Panc1 (cell line): ENCODE measurements at places on chromosomes 3 and 15.

DNA sequence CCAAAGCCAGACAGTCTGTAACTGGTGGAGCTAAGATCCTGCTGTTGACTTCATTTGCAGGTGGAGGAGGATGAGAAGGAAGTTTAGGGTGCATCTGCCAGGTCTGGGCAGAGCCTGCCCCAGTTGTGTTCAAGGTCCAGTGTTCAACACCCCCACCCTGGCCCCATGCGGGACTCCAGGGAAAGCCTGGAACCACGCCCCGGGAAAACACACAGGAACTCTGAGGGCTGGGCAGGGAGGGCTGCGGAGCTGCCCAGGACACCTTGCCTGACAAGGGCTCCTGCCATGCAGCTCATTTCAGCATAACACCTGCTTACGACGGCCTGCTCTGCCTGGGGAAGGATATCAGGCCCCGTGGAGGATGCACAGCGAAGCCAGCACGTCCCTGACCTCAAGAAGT, 286.3 kb downstream of the XXYLT1 start:
- DNase-seq, result no peak

DNA sequence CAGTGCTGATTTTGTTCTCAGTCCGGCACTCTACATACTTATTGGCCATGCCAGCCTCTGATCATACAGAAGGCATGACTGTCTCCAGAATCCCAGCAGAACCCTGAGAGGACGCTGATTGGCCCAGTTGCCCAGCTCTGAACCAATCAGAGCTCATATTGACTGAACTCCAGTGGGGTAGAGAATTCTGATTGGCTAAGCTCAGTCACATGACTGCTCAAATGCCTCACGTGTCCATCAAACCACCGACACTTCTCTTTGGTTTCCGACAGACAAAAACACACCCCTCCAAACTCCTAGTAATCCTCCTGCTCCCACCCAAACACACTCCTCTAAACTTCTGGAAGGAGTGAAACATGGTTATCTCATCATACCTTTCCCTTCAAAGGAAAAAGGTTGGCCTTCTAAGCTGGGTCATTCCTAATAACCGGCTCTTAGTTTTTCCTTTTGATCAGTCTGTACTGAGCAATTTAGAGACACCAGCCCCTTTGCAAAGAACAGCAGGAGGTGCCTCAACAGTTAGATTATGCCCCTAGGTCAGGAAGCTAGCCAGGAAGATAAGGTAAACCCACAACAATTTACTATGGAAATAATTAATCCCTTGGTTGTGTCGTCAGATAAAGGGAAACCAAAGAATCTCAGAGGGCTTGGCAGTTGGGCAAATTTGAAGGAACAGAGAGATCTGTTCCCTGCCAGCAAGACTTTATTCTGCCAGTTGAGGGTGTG, 187.8 kb downstream of the TLE3 start:
- no peak for DNase-seq

- no peak for DNase-seq
Observed at GRCh38 chr3:65408531-65409175, 630.1 kb downstream of the MAGI1 start.

DNA sequence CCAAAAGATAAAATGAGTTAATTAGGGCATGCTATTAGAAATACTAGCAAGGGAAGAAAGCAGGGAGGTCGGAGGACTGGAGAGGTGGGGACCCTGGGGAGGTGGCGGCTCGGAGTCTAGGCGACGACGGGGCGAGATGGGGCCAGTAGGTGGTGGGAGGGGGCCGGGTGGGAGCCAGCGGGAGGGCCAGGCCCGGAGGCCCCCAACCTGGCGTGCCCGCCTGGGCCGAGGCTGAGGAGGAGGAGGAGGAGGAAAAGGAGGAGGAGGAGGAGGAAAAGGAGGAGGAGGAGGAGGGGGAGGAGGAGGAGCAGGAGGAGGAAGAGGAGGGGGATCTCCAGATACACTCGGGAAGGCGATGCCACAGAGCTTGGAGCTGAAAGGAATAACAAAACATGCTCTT, 426.2 kb downstream of the NR2F2 start:
- no peak for DNase-seq

- no peak for DNase-seq
Observed at GRCh38 chr3:188946351-188947240, 225.2 kb upstream of the TPRG1 start.

- no peak for DNase-seq
Observed at GRCh38 chr3:108352176-108352575, 55.8 kb downstream of the HHLA2 start.

GRCh38 chr3:38397320-38397719, 50.7 kb downstream of the XYLB start:
- no peak for DNase-seq
